Purkinje cell (primary cell): ENCODE measurements at places on chromosomes 11 and 22. TPM values are rescaled to one million over a fixed set of nuclear protein-coding genes. Genes with fewer than 3 reads are reported as not detected.

AQP11 gene
- polyA plus RNA-seq = 10.9 and 14.2 TPM in 2 replicates

DENND6B gene
- polyA plus RNA-seq = 1.9 and 2.6 TPM in 2 replicates

EPS8L2 gene
- 73.8 and 170 TPM in 2 replicates for polyA plus RNA-seq

CCDC34 gene
- polyA plus RNA-seq = 6.8 and 7.5 TPM in 2 replicates

TMA7B gene
- not detected in 2 replicates for polyA plus RNA-seq

MMP27 gene
- not detected in 2 replicates for polyA plus RNA-seq

OR8B8 gene
- 0.35 and 0.56 TPM in 2 replicates for polyA plus RNA-seq

P2RX6 gene
- polyA plus RNA-seq = 0.42 and 0.69 TPM in 2 replicates
